ENCODE measurements at places on chromosomes 12 and 14.
A peak's percentile ranks its signal among the peaks of the same experiment; 100 is the strongest.

- peak; percentile 76 for DNase-seq
Measured at GRCh38 chr12:46269429-46270241, 792 bp upstream of the SLC38A1 start.

GRCh38 chr14:72692696-72693095 is 201.2 kb downstream of the DPF3 start:
- DNase-seq = no peak

GRCh38 chr12:58907391-58907790 is 12.9 kb downstream of the LRIG3 start:
- DNase-seq = no peak

DNA sequence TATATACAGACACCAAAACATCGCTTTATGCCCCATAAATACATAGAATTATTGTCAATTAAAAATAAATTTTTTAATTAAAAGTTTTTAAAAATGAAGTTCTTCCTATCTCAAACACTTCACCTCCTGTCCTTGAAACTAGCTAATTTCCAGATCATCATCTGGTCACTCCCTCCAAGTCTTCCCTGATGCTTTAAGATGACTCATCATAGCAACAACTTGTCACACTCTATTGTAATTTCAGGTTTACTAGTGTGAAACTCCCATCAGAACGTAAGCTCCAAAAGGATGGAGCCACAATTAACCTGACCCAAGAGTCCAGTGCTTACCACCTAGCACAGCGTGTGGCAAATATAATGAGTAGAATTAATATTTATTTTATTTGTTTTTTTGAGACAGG is 16.3 kb downstream of the GXYLT1 start:
- no peak for DNase-seq

DNA sequence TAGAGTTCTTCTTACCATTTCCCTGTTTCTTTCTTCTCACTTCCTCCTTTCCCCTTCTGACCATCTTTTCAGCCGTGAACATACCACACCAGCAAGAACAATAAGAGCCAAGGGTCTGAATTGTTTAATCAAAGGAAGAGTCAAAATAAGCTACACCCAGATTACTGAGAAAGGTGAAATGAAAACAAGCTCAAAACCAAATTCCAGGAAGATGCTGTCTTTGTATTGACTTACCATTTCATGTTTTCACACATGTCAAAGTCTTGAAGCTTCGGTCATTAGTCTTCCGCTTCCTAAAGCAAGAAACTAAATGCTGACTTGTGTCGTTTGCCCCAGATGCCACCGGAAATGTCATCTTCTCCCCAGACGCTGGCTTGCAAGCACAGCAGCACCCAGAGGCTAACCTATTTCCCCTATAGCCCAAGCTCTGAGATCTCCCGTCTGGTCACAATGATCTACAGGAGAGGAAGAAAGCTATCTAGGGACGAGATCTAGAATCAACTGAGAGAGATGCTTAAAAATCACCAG is 136.5 kb upstream of the AMIGO2 start:
- DNase-seq = peak; percentile 75

GRCh38 chr12:47272412-47273190 is 192.8 kb upstream of the AMIGO2 start:
- DNase-seq = no peak

DNA sequence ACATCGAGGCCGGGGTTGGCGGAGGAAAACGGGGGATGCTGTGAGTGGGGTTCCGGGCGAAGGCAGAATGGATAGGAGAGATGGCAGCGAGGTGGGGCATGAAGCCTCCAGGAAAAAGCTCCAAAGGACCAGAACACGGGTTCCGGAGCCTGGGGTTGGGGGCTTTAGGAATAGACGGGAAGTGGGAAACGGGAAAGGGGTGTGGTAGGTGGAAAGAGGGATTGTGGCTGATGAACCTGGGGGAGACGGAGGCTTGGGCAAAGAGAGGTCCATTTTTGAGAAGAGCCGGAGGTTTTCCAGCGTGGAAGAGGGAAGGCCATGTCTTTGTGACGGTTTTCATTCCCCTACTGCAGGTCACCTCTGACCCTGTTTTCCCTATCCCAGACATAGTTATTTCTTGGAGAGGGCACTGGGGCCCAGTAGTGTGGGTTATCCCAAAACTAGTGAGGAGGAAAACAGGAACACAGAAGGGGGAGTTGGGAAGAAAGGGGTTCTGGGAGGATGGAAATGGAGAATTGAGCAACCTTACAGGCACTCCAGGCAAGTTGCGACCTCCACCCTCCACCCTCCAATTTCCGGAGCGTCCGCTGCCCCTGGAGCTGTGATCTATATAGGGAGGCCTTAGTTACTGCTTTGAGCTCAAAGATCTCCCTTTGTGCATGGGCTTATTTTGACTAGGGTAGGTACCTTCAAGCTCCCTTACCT is 1.1 kb downstream of the ATN1 start:
- DNase-seq = peak; percentile 30

GRCh38 chr12:29547151-29547632 is 49.7 kb upstream of the OVCH1 start:
- no peak for DNase-seq

DNA sequence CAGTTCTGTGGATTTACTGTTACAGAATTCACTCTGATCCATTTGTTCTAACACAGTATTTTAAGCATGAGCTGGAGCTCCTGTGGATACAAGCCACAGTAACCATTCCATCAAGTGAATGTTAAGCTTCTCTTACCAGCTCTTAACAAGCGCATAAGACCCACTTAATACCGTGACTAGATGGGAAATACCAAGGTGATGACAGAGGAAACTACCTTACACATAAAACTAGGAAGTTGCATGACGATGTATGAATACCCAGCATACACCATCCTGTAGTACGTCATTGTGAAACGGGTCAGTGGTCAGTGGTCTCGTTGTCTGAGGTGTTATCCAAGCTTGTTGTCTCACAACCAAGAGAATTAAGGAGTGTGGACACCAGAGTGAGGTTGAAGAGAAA is 2.0 kb upstream of the GALC start:
- no peak for DNase-seq

DNA sequence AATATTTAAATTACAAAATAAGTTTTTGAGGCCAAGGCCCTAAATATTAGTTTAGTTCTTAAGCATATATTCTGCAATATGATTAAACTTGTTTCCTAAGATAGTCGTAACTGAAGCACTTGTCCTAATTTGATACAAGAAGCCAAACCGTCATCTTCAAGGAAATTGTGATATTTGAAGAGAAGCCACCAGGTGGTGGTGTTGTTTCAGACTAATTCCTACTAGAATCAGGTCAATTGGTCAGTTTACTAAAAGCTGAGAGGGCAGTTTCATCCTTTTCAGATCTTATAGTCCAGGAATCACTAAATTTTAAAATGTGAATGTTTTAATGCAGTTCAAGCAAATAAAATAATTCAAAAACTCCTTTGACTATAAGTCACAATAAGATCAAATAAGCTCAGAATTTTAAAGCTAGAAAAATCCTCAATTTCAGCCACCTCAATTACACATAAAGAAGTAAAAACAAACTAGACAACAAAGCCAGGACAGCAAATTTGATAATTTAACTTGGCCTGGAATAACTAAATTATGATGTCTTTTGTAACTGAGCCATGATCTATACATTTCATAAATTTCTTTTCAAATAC is 7.1 kb upstream of the ARL1 start:
- DNase-seq = peak; percentile 52

GRCh38 chr14:85590784-85591183 is 60.8 kb downstream of the FLRT2 start:
- no peak for DNase-seq

DNA sequence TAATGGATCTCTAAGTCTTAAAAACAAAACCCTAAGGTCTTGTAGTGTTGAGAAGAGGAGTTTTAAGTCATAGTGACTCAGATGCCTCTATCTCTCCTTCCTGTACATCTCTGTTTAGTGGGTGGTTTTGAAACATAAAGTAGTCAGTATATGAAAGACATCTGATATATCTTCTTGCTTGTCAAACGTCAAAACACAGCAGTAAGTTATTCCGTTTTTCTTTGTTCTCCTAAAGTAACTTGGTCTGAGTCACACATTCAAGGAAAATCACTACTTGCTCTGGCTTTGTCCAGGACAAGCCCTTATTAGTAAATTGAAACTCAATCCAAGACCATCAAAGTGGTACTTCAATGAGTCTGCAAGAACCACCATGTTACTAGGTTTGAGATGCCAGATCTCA is 1172.5 kb downstream of the BCL11B start:
- DNase-seq = no peak

- no peak for DNase-seq
Measured at GRCh38 chr14:72457641-72458040, 436.3 kb downstream of the DPF3 start.

GRCh38 chr14:72178517-72178916 is 246.3 kb downstream of the RGS6 start:
- DNase-seq = no peak

DNA sequence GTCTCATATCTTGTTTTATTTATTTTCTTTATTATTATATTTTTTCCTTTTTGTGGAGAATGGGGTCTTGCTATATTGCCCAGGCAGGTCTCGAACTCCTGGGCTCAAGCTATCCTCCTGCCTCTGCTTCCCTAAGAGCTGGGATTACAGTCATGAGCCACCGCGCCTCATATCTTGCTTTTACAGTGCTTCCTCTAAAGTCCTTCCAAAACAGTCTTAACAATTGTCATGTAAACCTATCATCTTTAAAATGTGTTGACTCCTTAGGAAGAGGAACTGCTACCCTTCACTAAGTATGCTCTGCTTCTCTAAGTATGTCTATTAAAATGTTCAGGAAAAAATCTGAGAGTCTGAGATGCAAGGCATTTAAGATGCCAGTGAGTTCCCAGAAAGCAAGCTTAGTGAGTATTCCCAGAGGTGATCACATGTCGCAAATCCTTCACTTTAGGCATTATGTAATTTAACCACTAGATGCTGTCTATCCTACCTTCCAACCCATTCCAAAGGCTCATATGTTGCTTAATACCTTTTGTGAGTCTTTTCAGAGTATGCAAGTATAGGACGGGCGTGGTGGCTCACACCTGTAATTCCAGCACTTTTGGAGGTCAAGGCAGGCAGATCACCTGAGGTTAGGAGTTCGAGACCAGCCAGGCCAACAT is 19.7 kb upstream of the FOXJ2 start:
- no peak for DNase-seq

- DNase-seq = no peak
Measured at GRCh38 chr12:11678781-11679180, 29.3 kb downstream of the ETV6 start.

GRCh38 chr14:68535404-68536017 is 257.4 kb downstream of the ZFP36L1 start:
- no peak for DNase-seq

DNA sequence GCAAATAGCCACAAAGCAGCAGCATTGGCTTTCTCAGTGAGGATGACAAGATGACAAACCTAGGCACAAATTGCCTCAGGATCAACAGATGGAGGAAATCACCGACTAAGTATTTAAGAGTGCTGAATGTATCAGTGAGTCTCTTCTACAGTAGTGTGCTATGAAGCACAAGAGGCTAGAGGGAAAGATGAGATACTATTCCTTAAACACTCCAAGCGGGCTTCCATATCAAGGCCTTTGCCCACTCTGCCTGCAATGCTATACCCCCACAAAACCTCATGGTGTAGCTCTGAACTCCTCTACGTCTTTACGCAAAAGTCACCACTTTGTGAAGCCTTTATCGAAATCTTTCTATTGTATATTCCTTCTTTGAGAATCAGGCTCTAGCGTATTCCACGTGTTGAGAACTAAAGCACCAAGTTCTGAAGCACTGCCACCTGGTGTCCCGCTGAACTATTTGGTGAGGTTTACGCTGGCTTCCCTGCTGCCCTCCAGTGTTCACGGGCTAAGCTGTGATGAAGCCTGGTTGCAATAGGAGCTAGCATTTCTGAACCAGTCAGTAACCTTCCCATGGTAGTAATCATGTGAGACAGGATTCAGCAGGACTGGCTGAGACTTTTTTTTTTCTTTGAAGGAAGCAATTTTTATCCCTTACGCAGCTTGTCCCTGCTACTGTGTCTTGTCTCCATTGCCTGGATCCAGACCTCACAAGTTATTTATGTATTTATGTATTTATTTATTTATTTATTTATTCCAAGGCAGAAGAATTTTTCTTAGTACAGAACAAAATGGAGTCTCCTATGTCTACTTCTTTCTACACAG is 426.5 kb upstream of the OR4E1 start:
- DNase-seq = peak; percentile 67

DNA sequence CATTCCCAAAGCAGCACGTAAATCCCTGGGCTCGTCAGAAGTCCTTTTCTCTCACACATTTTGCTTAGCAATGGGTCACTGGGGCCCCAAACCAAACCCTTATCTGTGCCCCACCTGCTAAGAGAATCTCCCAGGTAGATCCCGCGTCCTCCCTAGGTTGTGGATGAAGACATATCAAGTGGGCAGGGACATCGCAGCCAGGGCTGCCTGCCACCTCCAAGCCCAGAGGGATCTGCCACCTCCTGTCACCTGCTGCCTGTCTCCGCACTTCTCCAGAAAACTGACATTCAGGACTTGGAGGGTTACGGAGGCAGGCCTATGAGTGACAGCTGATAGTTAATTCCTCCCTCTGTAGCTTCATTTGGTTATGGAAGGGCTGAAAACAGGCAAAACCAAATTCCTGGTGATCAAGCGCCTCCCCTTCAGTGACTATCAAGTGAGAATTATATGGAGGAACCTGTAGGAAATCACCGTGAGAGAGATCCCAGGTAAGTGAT is 19.5 kb downstream of the BCL11B start:
- DNase-seq = no peak

DNA sequence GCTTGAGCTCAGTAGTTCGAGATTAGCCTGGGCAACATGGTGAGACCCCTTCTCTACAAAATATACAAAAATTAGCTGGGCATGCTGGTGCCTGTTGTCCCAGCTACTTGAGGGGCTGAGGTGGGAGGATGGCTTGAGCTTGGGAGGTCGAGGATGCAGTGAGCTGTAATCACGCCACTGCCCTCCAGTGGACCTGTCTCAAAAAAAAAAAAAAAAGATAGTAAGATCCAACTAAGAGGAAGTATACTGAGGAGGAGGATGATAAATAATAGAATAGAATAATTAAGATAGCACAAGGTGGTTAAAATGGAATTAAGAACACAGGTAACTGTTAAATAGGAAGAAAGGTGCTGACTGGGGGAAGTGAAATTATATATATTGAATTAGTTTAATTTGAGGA is 37.0 kb upstream of the BAZ1A start:
- no peak for DNase-seq

DNA sequence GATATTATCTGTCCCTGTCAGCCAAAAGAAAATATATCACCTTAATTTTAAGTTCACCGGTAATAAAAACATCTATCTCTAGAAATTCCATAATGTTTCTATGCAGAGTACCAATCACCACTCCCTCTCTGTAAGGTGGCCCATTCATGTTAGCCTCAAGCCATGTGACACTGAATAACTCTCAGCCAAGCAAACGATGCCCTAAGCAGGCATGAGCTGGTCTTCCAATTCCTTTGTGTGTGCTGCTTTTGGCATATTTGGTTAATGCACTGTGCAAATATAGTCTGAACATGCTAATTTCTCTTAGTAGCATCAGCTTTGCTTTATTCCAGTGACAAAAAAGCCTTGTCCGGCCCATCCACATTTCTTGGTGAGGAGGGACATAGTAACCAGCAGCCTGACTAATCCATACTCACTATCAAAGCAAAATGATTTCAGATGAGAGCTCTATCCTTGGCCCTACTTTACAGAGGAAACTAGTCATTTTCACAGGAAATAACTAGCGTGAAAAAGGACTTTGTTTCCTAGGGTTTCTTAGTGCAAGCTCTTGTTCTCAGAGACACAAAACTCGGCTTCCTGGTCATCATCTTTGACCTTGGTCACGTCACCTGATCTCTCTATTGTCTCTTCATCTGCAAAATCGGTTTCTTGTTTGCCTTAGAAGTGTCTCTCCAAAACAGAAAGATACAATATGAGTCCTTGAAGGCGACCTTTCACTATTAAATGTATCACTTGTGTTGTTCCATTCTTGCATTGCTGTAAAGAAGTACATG is 59.2 kb upstream of the RTRAF start:
- DNase-seq = no peak

GRCh38 chr14:76909266-76909665 is 83.1 kb downstream of the LRRC74A start:
- no peak for DNase-seq

Data from CD8-positive, alpha-beta T cell (primary cell).